ENCODE measurements at places on chromosomes 6 and 20. TPM values are rescaled to one million over a fixed set of nuclear protein-coding genes. Genes with fewer than 3 reads are reported as not detected.

The RAET1G gene
- polyA plus RNA-seq, result 1.4 TPM

The RGS17 gene
- 2.4 TPM for polyA plus RNA-seq

The ZNF512B gene
- 30.5 TPM for polyA plus RNA-seq

The BMP2 gene
- 16.2 TPM for polyA plus RNA-seq

The KCNK15 gene
- polyA plus RNA-seq, result not detected

The HTR1E gene
- polyA plus RNA-seq, result 0.60 TPM

The C6orf132 gene
- 5.8 TPM for polyA plus RNA-seq

The FAM83B gene
- 11.2 TPM for polyA plus RNA-seq

The PARD6B gene
- 17.0 TPM for polyA plus RNA-seq

The RNF182 gene
- 3.0 TPM for polyA plus RNA-seq

The HLA-DOB gene
- 0.18 TPM for polyA plus RNA-seq

The CGA gene
- polyA plus RNA-seq, result not detected

The HS3ST5 gene
- 1.1 TPM for polyA plus RNA-seq

The PI16 gene
- 2.5 TPM for polyA plus RNA-seq

The LAMA2 gene
- 31.5 TPM for polyA plus RNA-seq

The PTCRA gene
- 0.23 TPM for polyA plus RNA-seq

The NFATC2 gene
- polyA plus RNA-seq, result 1.7 TPM

The HLA-G gene
- 2.2 TPM for polyA plus RNA-seq

The PRICKLE4 gene
- polyA plus RNA-seq, result 6.0 TPM

The HNF4A gene
- polyA plus RNA-seq, result 69.0 TPM

The SLC24A3 gene
- polyA plus RNA-seq, result 3.0 TPM

The PREX1 gene
- 14.3 TPM for polyA plus RNA-seq

The PERP gene
- polyA plus RNA-seq, result 19.9 TPM

The HRH3 gene
- 0.19 TPM for polyA plus RNA-seq

The PSMF1 gene
- 151 TPM for polyA plus RNA-seq

The WFDC2 gene
- 205 TPM for polyA plus RNA-seq

The GSTA3 gene
- polyA plus RNA-seq, result 0.27 TPM

The TFAP2A gene
- polyA plus RNA-seq, result 39.8 TPM

The LY6G5B gene
- polyA plus RNA-seq, result 38.1 TPM

The IMPG1 gene
- polyA plus RNA-seq, result 4.2 TPM

The JARID2 gene
- polyA plus RNA-seq, result 29.0 TPM

The ZSCAN23 gene
- polyA plus RNA-seq, result 12.3 TPM

The SAMD5 gene
- polyA plus RNA-seq, result 17.7 TPM

The TGM3 gene
- polyA plus RNA-seq, result 0.57 TPM

The DHX16 gene
- 51.8 TPM for polyA plus RNA-seq

The SPTLC3 gene
- polyA plus RNA-seq, result 20.7 TPM

The C6orf141 gene
- polyA plus RNA-seq, result 0.57 TPM

The IPCEF1 gene
- 9.8 TPM for polyA plus RNA-seq

The COL9A3 gene
- polyA plus RNA-seq, result 30.0 TPM

The KCNB1 gene
- 0.50 TPM for polyA plus RNA-seq

The HLA-DRB1 gene
- polyA plus RNA-seq, result 48.7 TPM

All from renal pelvis (tissue), 12 donors.